ENCODE measurements at places on chromosomes 1 and 21.

DNA sequence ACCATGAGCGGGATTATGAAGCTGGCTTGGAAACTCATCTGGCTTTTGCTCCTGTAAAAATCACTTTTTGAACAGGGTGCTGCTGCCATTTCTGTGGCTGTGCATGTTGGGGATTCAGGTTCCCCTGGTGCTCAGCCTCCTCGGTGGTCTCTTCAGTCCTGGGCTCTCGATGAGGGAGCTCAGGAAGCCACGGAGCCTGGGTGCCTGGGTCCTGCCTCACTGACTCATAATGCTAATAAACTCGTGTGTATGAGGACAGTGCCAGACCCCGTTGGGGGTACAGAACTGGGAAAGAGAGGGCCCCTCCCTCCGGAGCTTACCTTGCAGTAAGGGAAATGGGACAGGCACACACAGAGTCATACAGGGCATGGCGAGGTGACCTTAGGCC lies 5.8 kb downstream of the COQ8A start:
- no peak for DNase-seq

DNA sequence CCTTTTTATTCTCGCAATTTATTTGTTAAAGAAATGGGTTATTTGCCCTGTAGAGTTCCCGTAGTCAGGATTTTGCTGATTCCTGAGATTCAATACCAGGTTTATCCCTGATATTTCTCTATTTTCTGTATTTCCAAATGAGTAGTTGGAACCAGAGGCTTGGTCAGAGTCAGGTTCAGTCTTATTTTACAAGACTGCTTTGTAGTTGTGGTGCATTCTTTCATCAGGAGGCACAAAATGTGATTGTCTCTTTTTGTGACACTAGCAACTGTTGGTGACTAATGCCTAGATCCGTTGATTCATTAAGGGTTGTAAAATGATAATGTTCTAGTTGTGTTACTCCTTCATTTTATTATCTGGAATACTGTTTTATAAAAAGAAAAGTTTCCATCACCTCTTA lies 95.5 kb upstream of the TPTE start:
- DNase-seq = no peak

DNA sequence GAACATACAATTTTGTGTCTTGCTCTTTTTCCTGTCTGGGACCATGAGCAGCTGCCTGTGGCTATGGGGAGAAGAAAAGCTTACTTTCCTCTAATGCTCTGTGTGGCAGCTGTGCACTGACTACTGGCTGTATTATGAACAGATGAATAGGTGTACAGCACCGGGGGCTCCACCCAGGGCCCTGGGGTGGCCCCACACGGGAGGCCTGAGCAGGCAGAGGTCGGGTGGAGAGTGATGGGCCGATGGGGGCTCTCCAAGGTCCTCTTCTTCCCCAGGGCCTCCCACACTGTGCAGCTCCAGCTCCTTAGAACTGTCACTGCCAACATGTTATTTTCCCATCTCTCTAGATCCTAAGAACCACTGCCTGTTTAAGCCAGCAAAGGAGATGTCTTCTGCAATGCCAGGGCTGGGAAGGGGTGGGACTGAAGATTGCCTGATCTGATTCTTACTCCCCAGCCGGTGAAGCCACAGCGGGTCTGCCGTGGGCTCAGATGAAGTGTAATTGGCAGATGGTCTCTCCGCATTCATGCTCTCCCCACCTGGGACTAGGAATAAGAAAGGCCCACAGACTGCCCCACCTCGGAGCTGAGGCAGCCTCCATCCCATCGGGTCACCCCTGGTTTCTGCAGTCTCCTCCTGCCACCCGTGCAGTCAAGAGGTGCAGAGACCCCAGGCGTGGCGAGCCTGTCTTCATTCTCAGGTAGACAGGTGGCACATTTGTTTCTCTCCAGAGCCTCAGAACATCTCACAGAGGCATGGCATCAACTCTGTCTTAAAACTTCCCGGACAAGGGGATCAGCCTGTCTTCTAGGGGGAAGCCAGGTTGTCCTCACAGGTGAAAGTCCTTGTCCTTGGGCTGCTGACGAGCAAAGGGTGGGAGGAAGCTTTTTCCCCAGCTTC lies 186.5 kb upstream of the GALNT2 start:
- DNase-seq = no peak

DNA sequence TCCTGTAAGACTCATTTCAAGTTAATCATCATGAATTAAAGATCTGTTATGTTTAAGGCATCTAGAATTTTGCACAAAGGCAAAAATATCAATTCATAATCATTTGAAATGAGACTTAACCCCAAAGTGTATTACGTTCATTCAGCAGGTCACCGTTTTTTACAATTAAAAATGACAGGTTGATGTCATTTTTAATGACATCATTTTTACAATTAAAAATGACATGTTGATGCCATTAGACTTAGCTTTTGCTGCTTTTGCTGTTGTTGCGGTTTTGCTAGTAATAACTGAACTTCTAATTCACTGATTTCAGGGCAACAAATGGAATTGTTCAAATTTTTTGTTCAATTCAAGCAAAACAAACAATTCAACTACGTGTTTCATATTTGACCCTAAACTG lies 17.0 kb downstream of the PRMT6 start:
- no peak for DNase-seq

DNA sequence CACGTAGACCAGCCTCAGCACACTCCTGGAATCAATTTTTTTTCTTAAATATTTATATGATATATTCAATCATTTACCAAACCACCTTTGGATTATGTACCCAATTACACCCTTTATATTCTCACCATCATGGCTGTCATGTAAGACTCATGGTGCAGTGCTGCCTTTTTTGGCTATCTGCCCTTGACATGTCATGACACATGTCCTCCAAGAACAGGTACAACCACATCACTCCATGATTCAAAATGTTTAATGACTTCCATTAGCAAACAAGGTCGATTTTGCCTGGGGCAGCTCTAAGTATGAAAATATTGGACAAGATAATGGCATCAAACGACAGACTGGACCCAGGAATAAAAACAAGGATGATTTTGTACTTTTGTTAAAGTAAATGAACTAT lies 861.1 kb upstream of the ADAMTS5 start:
- DNase-seq = no peak

DNA sequence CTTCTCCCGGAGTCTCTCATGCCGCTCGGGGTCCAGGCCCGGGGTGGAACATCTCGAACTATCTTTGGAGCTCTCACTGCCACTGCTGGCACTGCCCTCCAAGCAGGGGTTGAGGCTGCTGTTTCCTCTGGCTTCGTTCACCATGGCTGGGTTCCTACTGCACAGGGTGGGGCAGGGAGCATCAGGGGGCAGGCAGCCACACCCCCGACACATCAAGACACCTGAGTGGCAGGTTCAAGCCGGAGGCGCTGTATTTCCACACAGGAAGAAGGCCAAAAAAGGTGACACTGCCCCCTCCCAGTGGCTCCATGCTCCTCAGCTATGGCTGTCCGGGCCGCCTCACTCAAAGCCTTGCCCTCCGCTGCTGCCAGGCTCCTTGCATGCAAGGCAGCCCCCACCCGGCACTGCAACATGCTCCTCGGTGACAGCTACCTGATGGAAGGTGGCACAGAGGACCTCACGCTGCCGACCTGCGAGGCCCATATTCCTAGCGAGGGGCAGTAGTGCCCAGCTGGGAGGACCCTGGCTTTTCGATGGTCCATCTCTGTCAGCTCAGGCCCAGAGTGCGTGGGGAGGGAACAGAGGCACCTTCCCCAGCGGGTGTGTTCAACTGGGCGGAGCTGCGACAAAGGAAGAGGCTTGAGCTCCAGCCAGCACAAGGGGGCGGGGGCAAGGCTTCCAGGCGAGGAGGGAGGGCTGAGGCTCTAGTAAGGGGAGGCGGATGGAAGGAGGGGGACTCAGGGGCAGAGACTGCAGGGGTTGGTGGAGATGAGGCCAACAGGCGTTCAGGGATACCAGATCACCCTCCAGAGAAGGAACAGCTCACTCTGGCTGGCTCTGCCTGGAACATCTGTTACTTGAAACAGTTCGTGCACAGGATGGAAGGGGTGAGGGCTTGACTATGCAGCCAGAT lies 2.5 kb downstream of the MTHFR start:
- DNase-seq = peak; percentile 89

DNA sequence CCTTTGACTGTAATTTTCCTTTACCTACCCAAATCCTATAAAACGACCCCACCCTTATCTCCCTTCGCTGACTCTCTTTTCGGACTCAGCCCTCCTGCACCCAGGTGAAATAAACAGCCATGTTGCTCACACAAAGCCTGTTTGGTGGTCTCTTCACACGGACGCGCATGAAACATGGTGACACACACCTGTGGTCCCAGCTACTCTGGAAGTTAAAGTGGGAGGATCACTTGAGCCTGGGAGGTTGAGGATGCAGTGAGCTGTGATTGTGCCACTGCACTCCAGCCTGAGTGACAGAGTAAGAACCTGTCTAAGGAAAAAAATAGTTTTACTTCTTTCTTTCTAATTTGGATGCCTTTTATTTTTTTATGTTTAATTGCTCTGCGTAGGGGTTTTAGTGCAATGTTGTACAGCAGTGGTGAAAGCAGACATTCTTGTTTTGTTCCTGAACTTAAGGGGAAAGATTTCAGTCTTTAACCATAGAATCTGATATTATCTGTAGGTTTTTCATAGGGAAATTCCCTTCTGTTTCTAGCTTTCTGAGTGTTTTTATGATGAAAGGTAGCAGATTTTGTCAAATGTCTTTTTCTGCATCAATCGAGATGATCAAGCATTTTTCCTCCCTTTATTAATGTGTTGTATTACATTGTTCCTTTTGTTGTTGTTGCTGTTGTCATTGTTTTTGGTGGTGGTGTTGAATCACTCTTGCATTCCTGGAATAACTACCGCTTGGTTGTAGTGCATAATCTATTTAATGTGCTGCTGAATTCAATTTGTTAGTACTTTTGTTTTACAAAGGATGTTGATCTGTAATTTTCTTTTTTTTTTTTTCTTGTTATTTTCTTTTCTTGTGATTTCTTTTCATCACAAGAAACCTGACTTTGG lies 497.4 kb downstream of the DISC1 start:
- DNase-seq = peak; percentile 8

GRCh38 chr1:98323388-98323787 lies 338.1 kb upstream of the SNX7 start:
- peak; percentile 39 for DNase-seq

DNA sequence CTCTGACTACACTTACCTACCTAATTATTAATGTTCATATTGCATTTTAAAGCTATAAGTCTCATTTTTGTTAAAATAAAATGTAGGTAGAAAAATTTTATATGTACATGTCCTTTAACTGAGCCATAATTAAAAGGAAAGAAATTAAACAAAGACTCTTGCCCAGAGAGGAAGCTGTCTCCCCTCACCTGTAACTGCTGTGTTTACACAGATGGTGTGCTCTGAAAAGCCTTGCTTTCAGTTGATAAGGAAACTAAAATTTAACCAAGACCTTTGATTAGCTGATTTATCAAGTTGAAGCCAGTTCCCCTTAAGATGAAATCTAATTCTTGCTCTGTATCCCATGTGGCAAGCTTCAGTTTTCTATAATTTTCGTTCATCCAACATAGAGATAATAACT lies 213.5 kb downstream of the LYPLAL1 start:
- no peak for DNase-seq

DNA sequence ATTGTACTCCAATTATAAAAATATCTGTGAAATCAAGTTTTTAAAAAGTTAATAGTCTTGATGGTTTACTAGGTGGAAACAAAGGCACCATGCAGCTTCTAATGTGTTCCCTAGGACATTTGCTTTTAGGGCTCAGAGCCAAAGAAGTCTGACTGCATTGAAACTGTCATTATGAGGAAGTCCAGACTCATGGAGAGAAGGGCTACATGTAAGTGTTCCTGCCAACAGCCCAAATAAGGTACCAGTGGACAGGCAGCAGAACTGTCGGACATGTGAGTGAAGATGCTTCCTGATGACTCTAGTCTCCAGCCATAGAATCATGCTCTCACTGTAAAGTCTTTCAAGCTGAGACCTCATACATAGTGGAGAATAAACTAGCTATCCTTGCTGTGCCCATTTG lies 287.6 kb downstream of the AKT3 start:
- no peak for DNase-seq

DNA sequence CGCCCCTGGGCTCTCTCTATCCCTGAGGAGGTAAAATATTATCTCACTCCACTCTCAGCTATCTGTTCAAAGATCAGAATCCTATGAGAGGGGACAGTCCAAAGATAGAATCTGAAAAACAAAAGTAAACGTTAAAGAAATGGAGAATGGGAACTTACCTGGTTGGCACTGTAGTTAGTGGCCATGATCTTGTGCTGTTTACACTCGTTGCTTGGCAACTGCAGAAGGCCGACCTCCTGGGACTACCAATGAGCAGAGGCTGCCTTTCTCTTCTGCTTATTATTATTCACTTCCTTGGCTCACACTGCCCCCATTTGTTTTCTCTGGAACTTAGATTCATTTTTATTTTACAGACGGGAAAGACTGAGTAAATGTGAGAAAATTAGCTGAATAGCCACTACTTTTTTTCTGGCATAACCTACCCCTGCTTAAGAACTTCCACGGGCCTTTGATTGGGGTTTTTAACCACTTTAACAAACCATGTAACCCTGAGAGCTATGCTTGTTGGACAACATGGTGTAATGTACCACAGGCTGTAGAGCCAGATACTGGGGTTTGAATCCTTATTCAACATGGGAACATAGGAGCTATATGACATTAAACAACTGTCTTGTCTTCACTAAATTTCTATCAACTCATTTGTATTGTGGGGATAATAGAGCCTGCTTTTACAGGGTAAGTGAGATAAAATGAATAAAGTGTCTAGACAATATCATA lies at the start of gene CFAP126:
CFAP126 (minus strand) TSS at position 193 of the 717 bp plus-strand sequence; CDS start at position 185, 8 bp downstream.
- DNase-seq = peak; percentile 54

- DNase-seq = no peak
These were observed 35.5 kb upstream of the ATP6V1G3 start for GRCh38 chr1:198575798-198576641.

DNA sequence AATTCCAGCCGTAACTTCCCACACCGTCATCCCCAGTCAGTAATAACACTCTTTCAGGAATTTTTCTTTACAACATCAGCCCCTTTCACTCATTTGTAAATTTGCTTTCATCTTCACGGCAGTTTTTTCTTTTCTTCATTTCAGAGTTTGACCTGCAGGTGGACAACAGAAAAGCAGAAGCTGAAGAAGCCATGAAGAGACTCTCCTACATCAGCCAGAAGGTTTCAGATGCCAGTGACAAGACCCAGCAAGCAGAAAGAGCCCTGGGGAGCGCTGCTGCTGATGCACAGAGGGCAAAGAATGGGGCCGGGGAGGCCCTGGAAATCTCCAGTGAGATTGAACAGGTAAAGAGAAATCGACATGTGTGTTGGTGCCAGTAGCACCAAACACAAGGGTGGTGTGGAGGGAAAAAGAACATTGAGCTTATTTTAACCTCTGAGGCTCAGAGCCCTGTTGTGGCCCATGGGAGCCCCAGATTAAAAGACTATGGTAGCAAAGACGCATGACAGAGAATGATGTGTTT lies 53.2 kb downstream of the LAMC2 start:
- no peak for DNase-seq

DNA sequence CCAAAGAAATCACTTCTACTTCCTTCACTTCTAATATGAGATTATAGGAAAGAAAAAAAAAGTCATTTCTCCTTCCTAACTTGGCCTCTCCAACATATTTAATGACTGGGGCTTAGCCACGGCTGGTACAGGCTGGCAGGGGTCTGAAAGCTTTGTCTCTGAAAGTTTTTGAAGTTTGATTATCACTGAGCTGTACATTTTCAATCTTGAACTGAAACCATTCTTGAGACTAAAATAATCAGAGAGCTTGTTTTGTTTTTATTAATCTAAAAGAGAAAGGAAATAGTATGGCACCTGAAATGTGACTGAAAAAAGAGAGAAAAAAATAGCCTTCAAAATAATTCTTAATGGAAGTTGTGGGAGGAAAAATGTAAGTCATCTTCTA lies 3.8 kb upstream of the KRTAP19-8 start:
- no peak for DNase-seq

GRCh38 chr1:25634066-25634465 lies 17.5 kb downstream of the MAN1C1 start:
- no peak for DNase-seq

- no peak for DNase-seq
These were observed 488.6 kb upstream of the RGS18 start for GRCh38 chr1:191669629-191670028.
